Inflammatory macrophage (primary cell): ENCODE measurements at places on chromosomes 6 and 20.

GRCh38 chr6:119379809-119380208 lies 30.2 kb upstream of the MAN1A1 start:
- no peak for DNase-seq

DNA sequence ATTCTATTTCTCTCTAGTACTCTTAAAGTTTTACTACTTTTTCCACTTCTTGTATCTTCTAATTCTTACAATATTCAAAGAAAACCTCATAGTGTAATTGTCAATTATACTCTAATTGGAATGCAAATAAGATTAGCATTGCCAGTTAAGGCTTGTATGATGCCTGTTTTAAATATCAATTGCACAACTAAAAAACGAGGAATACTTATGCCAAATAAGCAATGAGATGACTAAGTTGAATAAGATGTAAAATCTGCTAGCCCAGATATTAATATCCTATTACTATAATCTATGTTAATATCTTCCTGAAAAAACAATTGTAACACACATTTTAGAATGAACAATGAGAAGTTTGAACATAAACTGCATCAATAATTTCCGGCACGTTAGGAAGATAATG lies 13.3 kb upstream of the AKAP7 start:
- DNase-seq, result no peak

GRCh38 chr6:5142915-5143314 lies 57.8 kb downstream of the PPP1R3G start:
- DNase-seq, result no peak

- no peak for DNase-seq
Measured at GRCh38 chr6:137989664-137990063, 117.6 kb downstream of the PERP start.

DNA sequence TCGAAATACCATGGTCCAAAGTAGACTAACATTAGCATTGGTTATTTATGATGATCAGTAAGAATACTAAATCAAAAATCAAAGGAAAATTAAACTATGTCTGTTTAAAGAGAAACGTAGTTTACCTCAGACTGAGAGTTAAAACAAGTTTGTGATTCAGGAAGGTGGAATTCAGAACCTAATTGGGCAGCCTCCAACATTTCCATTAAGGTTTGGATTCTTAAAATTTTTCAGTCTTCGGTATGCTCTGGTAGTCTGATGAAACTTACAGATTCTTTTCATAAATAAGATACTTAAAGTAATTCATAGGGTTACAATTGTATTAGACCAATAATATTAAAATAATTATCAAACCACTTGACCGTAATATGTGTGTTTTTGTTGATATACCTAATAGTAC lies 18.6 kb downstream of the HFE start:
- DNase-seq, result no peak

GRCh38 chr6:100132005-100132404 lies 138.0 kb upstream of the MCHR2 start:
- DNase-seq, result no peak

DNA sequence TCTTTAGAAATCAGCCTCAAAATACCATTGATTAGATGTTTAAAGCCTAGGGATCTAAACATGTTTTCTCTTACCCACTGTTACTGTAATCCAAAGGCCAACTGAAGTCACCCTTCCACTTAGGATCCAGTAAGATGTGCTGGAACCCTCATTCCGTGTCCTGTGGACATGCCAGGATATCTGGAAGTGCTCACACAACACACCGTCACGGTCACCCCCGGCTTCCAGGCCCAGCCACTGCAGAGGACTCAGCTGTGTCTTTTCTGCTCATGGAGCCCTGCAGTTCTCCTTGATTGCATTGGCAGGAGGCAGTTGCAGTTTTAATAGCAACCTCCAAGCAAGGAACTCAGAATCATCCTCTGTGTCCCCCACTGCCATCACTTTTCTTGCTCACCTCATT lies 93.3 kb downstream of the CAP2 start:
- DNase-seq, result no peak

- DNase-seq, result no peak
Measured at GRCh38 chr6:149118737-149119653, 198.5 kb upstream of the TAB2 start.

- DNase-seq, result peak; percentile 78
Measured at GRCh38 chr6:31736021-31736767, at the start of gene CLIC1. Gene CLIC1, minus strand, starts transcription at chr6:31736530. Its CDS starts 230 bp downstream, at chr6:31736300.

DNA sequence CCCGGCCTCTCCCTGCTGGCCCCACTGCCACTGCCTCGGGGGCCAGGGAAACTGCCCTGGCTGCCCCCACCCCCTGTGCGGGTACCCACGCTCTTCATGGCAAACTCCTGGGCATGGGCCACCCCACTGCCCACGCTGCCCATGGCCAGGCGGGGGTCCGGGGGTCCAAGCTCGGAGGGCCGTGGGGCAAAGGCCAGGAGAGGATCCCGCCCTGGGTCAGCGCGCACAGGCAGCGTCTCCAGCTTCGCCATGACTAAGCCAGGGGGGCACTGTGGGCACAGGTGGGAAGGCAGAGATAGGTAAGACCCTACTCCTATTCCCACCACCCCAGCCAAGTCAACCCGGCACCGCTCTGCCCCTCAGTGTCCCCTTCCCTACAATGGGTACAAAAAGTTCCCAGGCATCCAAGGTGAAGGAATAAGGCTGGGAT lies 6.4 kb downstream of the LZTS3 start:
- no peak for DNase-seq

DNA sequence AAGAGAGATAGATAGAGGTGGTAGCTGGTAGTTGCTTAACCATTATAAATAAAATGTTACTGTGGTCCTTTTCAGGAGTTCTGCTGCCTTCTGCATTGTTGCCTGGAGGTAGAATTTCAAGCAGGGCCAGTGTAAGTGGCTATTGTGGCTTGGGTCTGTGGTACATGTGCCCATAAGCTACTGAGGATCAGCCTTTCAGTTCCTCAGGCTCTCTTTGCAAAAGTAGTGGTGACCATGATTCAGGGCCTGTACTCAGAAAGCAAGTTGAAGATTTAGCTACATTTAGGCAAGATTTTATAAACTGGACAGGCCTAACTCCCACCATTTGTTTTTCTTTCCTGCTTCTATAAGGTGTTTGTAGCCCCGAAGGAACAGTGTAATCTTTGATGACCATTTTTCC lies 199.0 kb downstream of the PDE7B start:
- no peak for DNase-seq

DNA sequence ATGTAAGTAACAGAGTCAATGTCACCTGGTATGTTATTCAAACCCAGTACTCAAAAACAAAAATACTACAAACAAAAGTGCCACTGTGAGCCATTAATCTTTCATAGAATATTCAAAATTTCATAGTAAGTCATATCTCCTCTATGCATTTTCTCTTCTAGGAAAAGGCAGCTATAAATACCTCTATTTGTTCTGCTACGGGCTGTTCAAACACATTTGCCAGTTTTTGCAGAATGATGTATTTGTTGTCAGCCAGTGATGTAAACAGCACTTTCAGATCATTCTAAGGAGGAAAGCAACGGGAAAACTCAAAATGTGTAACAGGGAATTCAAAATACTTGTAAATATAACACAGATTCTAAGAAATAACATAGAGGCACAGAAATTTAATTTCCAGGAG lies 388.2 kb downstream of the SYNE1 start:
- no peak for DNase-seq

DNA sequence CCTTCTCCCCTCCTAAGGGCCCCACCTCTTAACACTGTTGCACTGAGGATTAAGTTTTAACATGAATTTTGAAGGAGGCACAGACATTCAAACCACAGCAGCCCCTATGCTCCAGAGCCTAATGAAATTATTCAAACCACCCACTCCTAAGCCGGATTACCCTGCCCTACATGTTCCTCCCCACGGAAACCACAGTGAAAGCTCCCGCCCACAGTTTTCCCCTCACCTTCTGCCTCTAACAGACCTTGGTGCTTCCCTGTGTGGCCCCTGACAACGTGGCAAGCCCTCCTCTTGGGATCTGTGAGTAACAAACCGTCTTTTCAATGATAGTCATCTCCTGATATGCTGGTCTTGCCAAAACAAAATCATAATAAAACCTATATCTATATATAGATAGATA lies 74.8 kb downstream of the RIN2 start:
- DNase-seq, result no peak

- no peak for DNase-seq
Measured at GRCh38 chr6:13445744-13446115, 41.7 kb downstream of the GFOD1 start.

DNA sequence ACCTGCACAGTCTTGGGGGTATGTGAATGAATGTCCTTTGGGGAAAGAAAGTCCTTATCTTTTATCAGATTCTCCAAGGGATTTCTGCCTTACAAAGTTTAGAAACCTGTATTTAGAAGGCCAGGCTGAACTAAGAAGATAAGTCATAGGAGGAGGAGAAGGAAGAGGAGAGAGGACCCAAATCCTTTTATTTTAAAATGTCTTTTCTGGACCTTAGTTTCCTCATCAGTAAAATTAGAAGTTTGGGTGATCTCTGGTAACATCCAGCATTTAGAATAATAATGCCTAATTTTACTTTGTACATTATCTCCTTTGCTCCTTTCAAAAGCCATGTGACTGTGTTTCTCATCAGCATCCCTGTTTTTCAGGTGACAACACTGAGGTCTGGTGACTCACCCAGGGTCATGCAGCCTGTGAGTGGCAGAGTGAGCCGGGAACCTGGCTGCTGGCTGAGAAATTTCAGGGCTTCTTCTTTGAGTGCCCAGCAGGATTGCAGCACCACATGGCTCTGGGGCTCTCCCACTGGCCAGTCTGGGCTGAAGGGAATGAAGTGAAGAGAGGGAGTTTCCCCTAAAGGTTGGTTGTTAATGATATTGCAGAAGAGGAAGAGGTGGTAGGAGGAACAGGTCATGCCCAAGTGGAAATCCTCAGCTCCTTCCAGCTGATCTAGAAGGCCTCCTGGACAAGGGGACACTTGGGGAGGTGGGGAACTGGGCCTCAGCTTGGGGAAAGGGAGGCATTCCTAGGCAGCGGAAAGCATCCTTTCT lies 34.0 kb downstream of the VEGFA start:
- DNase-seq, result peak; percentile 72

DNA sequence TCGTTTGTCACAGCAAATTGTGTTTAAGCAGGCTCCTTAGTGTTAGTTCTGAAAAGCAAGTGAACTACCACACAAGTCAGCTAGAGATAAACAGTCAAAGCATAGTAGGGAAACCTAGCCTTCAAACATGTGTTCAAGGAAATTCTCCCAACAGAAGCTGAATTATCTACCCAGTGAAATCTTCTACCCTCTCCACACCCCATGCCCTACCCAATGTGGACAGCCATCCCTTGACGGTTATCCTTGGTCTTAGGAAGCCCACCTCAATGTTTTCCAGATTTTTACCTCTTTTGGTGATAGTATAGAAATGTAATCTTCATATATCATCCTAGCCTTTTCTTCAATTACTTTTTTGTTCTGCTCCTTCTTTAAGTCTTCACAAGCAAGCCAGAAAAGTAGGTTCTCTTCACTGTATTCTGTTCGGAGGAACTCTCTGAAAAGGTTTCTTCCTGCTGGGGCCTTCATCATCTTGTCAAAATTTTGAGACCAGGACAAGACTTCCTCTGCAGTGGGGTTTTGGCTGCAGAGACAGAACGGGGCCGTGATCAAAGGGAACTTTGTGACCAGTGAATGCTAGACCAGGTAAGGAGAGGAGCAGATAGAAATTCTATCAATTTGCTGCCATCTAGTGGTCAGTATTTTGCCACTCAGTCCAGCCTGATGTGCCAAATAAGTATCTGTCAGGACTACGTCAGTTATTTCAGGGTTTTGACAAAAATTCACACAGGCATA lies 21.6 kb upstream of the MTRF1L start:
- peak; percentile 54 for DNase-seq

GRCh38 chr6:127023001-127023778 lies 95.3 kb upstream of the RSPO3 start:
- DNase-seq, result no peak

DNA sequence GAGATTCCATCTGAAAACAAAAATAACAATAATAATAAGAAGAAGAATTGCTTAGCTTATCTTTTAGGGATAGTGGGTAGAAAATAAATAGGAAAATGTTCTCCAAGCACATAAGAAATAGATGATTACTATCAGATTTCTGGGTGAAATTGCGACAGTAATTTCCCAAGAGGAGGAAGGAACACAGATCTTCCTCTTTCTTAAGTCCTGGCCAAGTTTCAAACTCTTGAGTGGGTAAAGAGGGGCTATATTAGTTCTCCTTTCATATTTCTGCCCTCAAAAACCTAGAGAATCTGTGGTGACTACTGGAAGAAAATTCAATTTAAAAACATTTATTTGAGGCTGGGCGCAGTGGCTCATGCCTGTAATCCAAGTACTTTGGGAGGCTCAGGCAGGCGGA lies 63.7 kb downstream of the PHACTR2 start:
- peak; percentile 78 for DNase-seq

- DNase-seq, result no peak
Measured at GRCh38 chr6:32175322-32175710, 568 bp downstream of the AGPAT1 start.

DNA sequence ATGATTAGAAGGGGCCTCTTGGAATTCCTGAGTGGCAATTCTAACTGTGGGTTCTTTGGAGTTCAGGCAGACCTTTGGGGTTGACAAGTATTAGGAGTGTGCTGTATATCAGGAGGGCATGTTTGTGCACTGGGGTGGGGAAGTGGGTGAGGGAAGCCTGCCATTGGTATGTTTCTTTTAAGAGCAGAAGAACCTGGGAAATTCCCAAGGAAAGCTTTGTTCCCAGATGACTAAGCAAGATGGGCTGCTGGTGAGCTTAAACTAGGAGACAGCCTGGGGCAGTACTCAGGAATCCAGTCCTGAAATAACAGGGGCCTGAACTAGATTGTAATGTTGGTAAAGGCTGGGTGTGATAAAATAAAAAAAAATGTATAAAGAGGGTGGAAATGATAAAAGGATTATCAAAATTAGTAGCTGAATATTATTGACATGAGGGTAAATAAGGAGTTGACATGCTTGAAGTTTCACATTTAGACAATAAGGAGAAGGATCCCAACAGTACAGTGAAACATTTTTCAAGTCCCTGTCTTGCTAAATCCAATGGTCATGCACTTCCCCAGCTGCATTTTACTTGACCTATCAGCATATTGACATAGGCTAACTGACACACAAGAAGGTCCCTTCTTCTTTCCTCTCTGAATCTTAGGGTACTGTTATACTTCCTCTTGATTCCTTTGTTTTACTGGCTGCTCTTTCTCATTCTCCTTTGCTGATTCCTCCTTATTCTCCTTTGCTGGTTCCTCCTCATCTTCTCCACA lies 18.4 kb upstream of the IFNGR1 start:
- peak; percentile 82 for DNase-seq

DNA sequence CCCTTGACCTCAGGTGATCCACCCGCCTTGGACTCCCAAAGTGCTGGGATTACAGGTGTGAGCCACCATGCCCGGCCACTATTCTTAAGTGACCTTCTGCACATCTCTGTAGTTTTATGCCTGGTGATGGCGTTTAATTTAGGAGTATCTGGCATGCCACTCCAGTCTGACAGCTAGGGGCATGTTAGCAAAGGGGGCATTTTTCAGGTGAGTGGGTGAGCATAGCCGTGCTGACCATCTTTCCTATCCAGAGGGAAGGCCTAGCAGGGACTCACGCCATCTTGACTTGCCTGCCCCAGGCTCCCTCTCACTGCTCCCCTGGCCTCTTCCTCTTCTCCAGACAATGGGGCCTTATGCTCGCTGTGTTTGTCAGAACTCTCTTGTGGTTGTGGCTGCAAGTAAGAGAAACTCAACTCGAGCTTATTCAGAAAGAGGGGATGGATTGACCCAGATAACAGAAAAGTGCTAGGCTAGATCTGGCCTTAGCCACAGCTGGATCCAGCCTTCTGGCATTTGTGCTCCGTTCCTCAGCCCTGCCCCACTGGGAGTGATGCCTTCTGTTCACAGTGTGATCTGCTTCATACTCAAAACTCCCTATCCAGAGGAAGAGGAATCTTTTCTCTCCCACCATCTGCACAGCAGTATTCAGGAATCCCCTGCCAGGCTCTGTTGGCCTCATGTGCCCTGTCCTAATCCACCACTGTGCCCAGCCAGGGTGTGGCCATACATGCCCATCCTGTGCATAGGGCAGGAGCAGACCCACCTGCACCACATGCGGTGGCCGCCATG lies 174.5 kb upstream of the AKAP12 start:
- no peak for DNase-seq
